ENCODE measurements at places on chromosomes 1 and 21. TPM values are rescaled to one million over a fixed set of nuclear protein-coding genes. Genes with fewer than 3 reads are reported as not detected.

Gene ADAM30
- total RNA-seq = under 0.01 TPM

Gene SAMD11
- total RNA-seq = 2.2 TPM

Gene ITPKB
- 2.6 TPM for total RNA-seq

Gene ATP6V0B
- 104 TPM for total RNA-seq

Gene GPATCH2
- 21.9 TPM for total RNA-seq

Gene MPC2
- 30.3 TPM for total RNA-seq

Gene PTCH2
- 0.32 TPM for total RNA-seq
